A549 (cell line): ENCODE measurements at places on chromosomes 1 and 21.

GRCh38 chr1:18991585-18991984 is 35.1 kb upstream of the IFFO2 start:
- DNase-seq = no peak

- DNase-seq = no peak
Observed at GRCh38 chr21:46038871-46039397, 57.4 kb downstream of the COL6A1 start.

- no peak for DNase-seq
Observed at GRCh38 chr21:42799516-42799915, 79.8 kb downstream of the WDR4 start.

DNA sequence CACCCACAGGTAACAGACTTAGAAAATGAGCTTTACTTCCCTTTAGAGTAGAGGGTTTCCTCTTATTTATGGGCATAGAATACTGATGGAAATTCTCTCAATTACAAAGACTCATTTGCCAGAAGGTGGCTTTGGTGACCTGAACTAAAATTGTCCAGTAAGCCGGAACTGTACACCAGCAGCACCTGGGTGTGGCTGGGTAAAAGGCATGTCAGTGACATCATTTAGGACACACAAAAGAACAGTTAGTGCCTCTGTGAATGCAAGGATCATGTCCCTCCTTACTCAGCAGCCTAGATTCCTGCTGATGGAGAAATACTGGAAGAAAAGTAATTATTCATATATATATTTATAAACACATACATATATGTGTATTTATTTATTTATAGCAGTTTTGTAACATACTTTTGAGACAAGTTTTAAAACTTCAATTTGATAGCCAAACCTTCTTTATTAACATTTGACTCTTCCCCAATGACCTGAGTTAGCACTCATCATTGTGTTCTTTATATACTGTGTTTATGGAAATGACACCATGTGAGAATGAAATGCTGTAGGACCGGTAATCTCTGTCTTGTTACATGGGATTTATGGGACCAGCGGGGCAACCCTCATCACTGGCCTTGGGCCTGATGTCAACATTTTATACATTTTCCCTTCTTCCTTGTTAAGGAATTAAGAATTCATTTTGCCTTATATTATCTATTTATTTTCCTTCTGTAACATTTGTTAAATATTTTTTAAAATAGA is 274.4 kb downstream of the BRINP2 start:
- no peak for DNase-seq

DNA sequence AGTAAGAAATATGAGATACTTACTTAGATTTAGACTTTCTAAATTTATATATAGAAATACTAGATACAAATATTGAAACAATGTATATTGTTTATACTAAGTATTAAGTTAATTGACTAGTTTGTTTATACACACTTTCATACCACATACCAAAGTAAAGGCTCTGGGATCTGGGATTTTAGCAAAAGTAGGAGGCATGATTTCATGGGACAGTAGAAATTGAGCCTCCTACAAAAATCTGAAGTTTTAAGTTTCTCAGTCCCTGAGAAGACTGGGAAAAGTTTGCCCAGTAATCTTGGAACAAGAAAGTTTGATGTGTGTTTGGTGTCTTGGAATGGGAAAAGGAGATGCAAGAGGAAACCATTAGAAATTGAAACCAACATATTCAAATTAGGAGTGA is 30.9 kb downstream of the KCTD3 start:
- no peak for DNase-seq

- DNase-seq = no peak
Observed at GRCh38 chr1:186905561-186905960, 76.8 kb downstream of the PLA2G4A start.

GRCh38 chr1:228765168-228765946 is 30.1 kb downstream of the RHOU start:
- DNase-seq = no peak

GRCh38 chr1:171460018-171460620 is 25.2 kb upstream of the PRRC2C start:
- no peak for DNase-seq

- DNase-seq = no peak
Observed at GRCh38 chr1:7255303-7256058, 470.2 kb downstream of the CAMTA1 start.

- DNase-seq = peak; percentile 25
Observed at GRCh38 chr1:7616076-7616832, 154.8 kb upstream of the VAMP3 start.

- no peak for DNase-seq
Observed at GRCh38 chr1:14835725-14836124, 237.2 kb downstream of the KAZN start.

DNA sequence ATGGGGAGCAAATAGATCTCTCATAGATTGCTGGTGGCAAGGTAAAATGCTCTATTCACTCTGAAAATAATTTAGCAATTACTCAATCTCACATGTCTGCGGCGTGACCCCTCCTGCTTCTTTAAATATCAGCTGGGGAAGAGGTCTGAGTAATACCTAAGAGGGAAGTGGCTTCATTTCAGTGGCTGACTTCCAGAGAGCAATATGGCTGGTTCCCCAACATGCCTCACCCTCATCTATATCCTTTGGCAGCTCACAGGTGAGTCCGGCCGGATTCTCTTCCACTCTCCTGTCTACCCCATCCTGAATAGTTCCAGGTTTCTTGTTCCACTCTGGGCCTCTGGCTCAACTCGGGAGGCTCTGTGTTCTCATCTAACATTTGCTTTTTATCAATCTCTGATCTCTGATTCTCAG is at the start of gene SLAMF7:
TSS of gene SLAMF7 (plus strand) at position 150 of the 414 bp plus-strand sequence. CDS start at position 205, 55 bp downstream.
- no peak for DNase-seq

- DNase-seq = no peak
Observed at GRCh38 chr21:31413698-31414097, 69.6 kb upstream of the TIAM1 start.

DNA sequence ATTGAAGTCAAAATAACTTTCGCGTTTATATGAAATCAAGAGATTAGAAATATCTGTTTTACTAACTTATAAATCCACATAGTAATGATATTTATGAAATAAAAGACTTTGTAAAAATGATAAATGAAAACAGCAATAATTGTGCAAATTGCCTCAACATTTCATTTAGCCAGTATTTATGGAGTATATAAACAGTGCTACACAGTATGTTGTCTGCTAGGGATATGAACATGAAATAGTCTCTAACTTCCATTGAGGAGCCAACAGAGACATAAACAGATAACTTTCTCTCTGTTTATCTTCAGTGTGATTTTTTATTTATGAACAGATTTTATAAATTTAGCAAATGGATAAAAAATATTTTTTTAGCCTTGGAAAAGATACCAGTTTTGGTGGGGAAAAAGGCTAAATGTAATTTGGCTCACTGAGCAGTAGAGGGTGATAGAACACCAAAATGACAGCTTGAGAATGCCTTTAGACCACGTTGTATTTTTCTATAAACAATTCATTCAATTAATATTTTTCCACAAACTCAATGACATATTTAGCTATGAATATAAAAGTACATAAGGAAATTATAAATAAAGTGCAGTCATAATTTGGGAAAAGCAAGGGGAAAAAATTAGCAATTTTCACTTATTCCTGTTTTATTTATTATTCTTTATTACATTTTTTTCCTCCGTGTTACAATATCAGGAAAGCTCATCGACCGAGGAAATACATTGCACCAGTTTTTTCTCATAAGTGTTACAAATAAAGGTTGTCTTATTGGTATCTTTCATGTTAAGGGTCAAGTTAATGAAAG is 47.5 kb upstream of the EEIG2 start:
- DNase-seq = no peak
